ENCODE measurements at places on chromosomes 2 and 18.

GRCh38 chr2:64140665-64141200 lies 3.5 kb downstream of the PELI1 start:
- no peak for DNase-seq

DNA sequence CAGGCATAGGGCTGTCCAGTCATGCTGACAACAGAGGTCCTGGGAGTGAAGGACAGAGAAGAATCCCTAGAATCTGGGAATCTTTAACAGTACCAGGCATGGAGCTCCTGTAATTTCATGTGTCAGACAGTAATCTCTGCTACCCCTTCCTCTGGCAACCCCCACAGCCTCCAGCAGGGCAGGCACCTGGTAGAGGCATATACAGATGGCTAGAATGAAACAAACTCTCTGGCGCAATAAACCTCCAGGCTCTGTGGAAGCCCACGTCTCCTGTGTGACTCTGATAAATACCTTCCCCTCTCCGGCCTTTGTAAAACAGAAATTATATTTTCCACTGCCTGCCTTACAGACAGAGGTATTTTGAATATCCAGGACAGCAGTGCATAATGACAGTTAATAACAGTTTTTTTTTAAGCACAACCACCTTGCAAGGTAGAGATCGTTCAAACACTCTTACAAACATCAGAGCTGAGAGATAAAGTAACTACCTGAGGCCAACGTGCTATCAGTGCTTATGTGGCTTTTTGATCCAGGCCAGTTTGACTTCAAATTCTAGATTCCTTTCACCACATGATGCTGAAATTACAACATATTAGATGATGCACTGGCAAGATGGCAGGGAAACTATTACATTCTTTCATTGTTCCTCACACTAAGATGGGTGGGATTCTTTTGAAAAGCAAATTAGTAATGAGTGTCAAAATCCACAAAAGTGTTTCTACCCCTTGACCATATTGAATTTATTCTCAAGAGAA lies 47.7 kb upstream of the TMEM247 start:
- no peak for DNase-seq

- no peak for DNase-seq
Observed at GRCh38 chr2:132460781-132461180, 44.2 kb downstream of the GPR39 start.

DNA sequence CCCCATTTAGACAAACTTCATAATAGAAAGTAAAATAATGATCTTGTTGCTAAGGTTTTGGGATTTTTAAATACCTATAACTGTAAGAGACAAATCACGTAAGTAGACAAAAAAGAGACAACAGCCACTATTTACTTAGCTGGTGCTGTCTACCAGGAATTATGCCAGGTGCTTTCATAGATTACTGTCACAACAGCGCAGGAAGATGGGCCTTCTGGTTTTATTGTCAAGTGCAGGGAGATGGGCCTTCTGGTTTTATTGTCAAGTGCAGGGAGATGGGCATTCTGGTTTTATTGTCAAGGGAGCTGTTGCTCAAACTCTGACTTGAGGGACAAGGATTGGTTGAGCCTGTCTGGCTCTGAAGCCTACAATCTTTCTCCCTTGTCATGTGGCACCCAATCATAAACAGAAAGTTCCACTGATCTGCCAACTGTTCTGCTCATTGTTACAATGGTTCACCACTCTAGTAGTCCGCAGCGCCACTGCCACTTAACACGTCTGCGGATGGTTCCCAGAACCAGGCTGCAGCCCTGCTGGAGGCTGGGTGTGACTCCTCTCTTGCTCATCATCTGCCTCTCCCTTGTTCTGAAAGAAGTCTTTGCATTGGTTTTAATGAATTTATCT lies 95.0 kb downstream of the RNF144A start:
- DNase-seq = no peak

GRCh38 chr18:44601447-44601846 lies 79.2 kb upstream of the SETBP1 start:
- no peak for DNase-seq

- no peak for DNase-seq
Observed at GRCh38 chr2:26536371-26537068, 58.6 kb upstream of the OTOF start.

GRCh38 chr2:182166406-182166805 lies 180.8 kb downstream of the PPP1R1C start:
- DNase-seq = no peak

- DNase-seq = no peak
Observed at GRCh38 chr2:156057647-156058046, 274.9 kb downstream of the NR4A2 start.

DNA sequence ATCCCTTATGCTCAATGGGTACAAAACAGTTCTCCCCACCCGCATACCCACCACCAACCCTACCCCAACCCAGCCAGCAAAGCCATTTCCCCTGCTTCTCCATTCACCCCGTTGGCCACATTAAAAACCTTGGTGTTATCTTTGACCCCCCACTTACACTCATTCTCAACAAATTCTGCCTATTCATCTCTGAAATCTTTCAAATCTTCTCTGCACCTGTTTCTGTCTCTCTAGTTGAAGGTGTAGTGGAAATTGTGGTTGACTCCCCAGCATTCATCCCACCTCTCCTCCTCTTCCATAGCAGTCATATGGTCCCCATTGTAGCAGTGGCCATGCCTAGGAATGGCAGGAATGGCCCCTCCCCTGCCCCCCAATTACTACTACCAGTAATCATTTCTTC lies 20.5 kb upstream of the TET3 start:
- no peak for DNase-seq

DNA sequence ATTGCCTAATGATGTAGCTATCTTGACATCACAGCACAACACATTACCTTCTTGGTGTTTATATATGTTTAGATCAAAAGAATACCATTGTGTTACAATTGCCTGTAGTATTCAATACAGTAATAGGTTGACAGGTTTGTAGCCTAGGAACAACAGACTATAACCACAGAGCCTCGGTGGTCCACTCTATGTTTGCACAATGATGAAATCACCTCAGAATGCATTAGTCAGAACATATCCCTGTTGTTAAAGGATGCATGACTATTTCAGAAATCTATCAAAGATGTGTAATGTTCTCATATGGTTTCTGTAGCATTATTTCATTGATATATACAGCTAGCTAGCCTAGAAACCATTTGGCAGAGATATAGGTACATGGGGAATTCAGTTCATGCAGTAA lies 8.9 kb downstream of the METTL5 start:
- no peak for DNase-seq

DNA sequence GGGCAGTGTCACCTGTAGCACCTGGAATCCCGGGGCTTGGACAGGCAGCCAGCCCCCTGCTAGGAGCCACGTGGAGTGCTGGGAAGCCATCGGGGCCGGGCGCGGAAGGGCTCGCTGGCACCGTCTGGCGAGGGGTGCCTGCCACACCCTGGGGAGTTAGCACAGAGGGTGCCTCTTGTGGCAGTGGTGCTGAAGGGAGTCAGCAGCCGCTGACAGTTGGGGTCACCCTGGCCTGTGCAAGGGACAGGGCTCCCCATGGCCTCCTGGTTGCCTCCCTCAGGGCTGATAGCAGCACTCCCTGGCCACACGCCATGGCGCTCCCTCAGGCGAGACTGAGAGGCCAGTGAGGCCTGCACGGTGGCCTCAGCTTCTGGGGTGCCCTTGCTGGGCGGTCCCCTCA lies 13.9 kb upstream of the D2HGDH start:
- DNase-seq = no peak

DNA sequence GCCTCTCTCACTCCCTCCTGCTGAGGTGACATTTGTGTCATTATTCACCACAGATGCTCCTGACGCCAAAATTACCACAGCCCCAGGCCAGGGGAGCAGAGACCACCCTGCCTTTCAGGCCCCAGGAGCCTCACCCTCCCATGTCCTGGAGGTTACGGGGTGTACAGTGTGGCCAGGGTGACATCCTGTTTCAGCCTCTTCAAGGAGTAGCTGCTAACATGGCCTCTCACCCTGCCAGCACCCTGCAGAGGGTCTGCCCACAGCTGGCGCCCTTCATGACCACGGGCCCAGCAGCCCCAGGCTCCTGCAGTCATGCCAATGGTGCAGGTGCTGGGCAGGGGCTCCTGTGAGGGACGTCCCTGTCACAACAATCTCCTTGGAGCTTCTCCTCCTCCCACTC lies 92.6 kb downstream of the SMIM21 start:
- no peak for DNase-seq

GRCh38 chr2:212745359-212745758 lies 206.8 kb upstream of the ERBB4 start:
- no peak for DNase-seq

DNA sequence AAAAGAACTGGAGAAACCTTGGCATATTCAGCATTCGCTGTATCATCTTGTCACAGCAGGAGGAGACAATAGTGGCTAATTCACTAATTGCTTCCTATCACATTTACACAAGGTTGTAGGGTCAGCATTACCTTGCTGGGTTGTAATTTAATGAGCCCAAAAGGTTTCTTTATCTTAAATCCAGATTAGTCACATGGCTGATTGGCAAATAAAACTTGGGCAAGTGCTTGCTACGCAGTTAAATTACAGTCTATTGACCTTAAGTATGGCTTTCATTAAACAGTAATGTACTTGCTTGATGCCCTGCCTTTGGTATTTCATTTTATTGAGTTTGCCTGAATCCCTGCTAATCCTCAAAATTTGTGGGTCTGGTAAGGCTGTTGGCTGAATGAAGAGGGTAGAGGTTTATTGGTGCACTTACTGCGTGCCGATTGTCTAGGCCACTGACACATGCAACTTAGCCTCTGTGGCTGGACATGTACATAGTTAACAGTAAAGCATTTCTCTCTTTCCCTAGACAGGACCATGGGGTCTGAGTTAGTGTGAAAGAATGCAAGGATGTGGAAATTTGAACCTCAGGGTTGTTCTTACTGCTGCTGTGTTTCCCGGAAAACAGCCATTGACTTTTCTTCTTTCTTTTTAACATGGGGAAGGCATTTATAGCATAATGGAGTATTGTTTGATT lies 34.3 kb downstream of the FMNL2 start:
- no peak for DNase-seq

DNA sequence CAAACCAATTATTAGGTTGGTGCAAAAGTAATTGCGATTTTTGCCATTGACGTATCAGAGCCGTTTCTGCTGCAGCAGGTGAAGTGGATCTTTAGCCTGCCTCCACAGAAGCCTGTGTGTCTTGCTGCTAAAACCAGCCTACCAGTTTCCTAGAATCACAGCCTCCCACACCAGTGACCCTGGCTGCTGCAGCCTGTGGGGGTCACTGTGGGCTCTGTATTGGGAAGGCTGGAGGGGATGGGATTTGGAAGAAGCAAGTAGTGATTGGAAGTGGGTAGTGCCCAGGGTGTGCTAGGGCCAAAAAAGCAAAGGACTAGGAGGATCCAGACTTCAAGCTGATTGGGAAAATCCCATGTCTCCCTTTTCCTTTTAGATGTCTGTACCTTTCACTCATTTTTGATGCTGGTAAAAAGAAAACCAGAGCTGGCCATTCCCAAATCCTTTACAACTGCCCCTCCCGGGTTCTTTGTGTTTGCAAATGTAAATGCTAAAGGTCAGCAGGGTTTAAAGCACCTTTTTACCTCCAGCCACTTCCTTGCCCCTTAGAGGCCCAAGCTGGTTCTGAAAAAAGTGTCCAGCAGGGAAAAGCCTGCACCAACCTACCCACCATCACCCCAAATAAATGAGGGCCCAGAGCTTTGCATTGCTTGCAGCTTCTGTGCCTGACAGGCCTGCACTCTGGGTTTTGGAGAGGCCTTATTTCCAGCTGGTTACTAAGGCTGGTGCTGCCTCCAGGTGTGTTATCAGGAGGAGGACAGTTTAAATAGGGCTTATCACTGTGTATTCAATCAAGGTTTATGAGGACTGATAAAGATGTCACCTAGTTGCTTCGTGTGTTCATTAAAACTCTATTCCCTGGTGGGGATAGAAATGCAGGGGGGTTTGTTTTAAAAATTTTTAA lies 172.0 kb downstream of the MIB1 start:
- no peak for DNase-seq

DNA sequence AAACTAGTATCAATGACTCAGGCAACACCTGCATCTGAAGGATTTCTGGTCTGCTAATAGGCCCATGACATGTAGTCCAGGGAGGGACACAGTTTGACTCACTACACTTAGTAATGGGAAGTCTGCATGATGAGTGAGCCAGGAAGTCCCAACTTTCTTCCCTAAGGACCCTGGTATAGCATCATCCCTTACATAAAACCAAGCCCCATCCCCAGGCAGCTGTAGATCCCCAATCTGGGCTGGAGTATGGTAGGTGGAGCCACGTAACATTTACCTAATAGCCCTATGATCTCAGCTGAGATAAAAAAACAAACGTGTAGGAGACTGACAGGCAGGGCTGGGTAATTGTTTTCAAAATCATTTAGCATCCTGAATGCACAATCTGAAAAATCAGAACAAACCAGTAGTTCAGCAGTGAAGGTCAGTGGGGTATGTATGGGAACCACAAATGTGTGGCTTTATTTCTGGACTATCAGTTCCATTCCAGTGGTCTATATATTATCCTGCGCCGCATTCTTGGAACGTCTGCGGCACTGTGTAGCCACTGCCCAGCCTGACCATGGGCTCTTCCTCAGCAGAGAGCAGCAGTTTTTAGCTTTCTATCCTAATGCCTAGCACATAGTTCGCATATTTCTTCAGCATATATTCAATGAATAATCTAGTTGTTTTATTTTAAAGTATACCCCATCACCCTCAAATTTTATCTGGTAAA lies 33.5 kb downstream of the EPB41L3 start:
- no peak for DNase-seq

GRCh38 chr2:181944914-181945291 lies 40.8 kb upstream of the PPP1R1C start:
- DNase-seq = no peak

DNA sequence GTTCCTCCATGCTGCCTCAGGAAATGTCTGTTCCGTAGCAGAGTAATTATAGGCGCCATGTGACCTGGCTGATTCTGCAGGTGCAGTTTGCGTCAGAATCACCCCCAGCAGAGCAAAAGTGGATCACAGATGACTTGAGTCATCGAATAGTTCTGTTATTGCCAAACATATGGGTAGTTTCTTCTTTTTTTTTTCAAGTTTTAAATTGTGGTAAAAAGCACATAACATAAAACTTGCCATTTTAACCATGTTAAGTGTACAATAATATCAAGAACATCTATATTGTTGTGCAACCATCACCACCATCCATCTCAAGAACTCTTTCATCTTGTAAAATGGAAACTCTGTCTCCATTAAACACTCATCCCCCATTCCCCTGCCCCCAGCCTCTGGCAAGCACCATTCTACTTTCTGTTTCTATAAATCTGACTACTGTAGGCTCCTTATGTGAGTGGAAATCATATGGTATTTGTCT lies 177.7 kb upstream of the TWIST2 start:
- no peak for DNase-seq

- DNase-seq = no peak
Observed at GRCh38 chr18:35075132-35075531, 33.9 kb downstream of the MAPRE2 start.

All from GM12878 (cell line).